ENCODE measurements at places on chromosomes 3 and 15.

DNA sequence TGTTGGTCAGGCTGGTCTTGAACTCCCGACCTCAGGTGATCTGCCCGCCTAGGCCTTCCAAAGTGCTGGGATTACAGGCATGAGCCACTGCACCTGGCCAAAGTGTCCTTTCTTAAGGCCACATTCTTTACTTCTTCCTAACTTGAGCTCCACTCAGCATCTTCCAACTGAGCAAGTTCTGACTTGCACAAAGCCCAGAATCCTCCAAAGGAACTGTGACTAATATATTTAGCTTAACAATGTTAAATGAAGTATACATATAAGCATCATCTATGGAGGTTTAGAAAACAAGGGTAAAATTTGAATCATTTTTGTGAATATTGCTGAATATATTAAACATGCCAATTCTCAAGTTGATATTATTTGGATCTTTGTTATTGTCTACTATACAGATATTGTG lies 93.7 kb downstream of the SHQ1 start:
- DNase-seq = no peak

DNA sequence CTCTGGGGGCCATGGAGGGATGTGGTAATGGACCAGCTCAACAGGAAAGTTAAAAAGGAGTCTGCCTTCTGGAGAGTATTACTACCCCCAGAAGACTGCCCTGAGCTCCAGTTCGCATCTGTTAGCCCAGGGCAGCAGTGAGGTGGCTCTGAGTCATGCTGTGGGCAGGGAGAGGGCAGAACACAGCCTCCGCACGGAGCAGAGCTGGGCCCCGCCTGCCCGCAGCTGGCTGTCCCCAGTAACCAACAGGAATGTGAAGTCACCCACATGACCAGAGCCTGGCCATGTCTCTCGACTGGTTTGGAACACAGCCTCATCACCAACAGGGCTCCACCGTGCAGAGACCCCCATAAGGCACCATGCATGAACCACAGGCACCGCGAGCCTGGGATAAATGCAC lies 62.1 kb downstream of the CYFIP1 start:
- no peak for DNase-seq

GRCh38 chr15:37698679-37699078 lies 235.8 kb upstream of the TMCO5A start:
- no peak for DNase-seq

DNA sequence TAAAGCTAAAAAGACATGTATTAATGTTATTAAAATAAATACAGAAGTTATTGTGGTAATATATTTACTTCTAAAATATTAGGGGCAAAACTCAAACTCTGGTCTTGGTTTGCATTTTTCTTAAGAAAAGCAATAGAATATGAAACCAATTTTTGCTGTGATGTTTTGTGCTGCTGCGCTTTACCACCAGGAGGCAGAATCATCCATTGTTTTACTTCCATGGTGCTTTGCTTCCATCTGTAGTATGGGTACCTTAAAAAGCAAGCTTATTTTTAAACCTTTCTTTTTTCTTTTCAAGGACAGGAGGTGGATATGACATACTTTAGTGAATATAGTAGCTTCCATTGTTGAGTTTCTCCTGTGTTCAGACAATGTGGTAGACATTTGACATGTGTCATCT lies 46.6 kb upstream of the MRPL3 start:
- DNase-seq = no peak

- no peak for DNase-seq
These were observed 87.8 kb downstream of the NCEH1 start for GRCh38 chr3:172622916-172623700.

GRCh38 chr15:95853350-95853749 lies 477.1 kb upstream of the NR2F2 start:
- DNase-seq = no peak

DNA sequence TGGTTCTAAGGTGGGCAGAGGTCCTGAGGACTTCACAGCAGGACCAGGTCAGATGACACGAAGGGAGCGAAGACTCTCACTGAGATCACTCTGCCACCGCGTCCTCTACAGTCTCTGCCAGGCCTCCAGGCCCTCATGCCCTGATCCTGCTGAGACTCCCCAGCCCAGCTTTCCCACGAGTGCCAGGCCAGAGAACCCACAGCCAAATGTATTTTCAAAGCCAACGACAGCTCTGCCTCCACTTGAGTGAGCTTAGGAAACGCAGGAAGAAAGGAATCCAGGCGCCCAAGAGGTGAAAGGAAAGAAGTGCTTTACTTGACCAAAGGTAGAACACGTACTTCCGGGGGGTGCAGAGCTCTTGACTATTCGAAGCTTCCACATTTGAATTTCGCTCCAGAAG lies 275.0 kb downstream of the XXYLT1 start:
- no peak for DNase-seq

- DNase-seq = no peak
These were observed 163.3 kb upstream of the MBNL1 start for GRCh38 chr3:152105446-152105845.

GRCh38 chr3:69871251-69871650 lies 128.3 kb upstream of the SAMMSON start:
- no peak for DNase-seq

DNA sequence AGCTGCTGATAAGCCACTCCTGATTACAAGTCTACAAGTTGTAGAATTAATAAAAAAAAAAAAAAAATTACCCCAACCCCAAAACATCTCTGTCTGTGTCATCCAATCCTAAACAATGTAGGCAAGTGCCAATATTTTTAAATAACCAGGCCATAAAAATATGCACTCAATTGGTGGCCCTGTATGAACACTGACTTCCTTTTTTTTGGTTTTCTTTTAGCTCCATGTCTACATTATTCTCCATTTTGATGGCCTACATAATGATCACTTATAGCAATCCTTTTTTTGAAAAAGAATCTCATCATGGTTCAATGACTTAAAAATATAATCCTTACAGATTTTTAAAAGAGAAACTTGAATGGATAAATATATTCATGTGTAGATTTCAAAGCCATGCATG lies 72.1 kb downstream of the FOXP1 start:
- DNase-seq = no peak

- no peak for DNase-seq
These were observed 131.0 kb downstream of the NTRK3 start for GRCh38 chr15:88125576-88125975.

DNA sequence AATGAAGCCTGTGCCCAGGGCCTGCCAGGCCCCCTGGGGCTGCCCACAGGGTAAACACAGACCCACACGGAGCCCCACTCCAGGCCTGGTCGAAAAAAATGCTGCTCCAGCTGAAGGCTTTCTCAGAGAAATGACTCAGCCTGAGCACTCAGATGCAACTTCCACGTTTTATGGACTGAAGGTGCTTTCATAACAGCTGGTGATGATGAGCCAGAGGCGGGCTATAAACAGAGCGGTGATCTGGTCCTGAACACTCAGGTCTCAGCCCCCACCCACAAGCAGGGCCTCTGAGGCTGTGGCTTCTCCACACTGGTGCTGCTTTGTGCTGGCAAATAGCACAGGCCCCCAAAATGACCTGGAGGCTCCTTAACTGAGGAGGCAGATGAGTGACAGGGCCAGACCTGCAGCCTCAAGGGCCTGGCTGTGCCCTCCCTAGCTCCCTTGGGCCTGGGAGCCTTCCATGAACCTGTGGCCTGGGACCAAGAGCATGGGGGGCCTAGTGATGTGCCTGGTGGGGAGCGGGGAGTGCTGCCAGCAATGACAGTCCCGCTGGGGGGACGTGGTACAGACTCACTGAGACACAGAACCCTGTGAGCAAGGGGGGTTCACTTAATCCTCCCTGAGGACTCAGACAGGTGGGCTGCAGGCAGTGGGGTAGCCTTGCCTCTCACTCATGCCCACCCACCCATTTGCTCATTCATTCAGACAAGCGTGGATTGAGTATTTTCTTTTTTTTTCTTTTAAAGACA lies 23.0 kb upstream of the FURIN start:
- DNase-seq = no peak

- no peak for DNase-seq
These were observed 361.4 kb upstream of the ICE2 start for GRCh38 chr15:60840306-60840702.

- DNase-seq = no peak
These were observed 46.4 kb upstream of the MBNL1 start for GRCh38 chr3:152222327-152222726.

GRCh38 chr3:159853506-159853864 lies 135.2 kb upstream of the IL12A start:
- DNase-seq = no peak

- no peak for DNase-seq
These were observed 25.6 kb downstream of the DCUN1D1 start for GRCh38 chr3:182954553-182955235.

DNA sequence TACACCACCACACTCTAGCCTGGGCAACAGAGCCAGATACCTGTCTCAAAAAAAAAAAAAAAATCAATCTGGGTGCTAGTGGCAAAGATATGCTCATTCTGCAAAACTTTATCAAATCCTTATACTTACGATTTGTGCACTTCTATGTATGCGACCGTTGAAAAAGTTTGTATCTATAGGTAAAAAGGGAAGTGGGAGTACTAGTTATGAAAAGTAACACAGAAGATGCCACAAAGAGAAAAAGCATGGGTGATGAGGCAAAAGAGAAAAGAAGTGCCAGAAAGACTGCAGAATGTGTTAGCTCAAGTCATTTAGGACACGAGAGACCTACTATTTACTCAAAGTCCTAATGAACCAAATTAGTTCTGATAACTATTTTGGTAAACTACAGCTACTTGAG lies 407.8 kb downstream of the SHQ1 start:
- no peak for DNase-seq

- DNase-seq = no peak
These were observed 63.2 kb downstream of the PXYLP1 start for GRCh38 chr3:141294848-141295247.

DNA sequence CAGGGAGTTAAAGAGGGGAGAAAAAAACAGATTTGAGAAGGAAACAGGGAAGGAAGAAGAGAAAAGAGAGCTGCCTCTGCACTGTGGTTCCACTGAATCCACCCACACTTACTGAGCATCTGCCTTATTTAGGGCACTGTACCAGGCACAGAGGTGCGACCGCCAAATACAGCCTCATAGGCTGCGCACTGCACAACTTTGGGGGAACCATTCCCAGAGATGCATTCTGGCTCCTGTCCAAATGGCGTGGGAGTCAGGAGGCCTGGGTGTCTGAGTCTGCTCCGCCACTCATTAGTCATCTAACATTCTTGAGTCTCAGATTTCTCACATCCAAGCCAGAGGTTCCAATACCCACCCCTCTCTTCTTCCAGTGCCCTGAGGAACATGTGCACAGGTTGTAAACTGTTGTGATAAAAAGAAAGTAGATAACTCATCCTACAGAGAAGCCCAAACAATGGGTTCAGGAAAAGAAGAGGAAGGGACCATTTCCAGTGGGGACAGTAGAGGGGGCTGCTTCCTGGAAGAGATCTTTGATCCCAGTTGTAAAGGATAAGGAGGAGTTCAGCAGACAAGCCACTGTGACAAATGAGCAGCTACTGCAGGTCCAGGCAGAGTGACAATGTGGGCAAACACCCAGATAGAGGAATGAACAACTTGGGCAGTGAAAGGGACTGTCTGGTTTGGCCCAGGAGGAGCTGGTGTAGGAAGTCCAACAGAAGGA lies 254.6 kb downstream of the UACA start:
- no peak for DNase-seq

GRCh38 chr3:106302451-106303221 lies 433.8 kb upstream of the CBLB start:
- DNase-seq = no peak

DNA sequence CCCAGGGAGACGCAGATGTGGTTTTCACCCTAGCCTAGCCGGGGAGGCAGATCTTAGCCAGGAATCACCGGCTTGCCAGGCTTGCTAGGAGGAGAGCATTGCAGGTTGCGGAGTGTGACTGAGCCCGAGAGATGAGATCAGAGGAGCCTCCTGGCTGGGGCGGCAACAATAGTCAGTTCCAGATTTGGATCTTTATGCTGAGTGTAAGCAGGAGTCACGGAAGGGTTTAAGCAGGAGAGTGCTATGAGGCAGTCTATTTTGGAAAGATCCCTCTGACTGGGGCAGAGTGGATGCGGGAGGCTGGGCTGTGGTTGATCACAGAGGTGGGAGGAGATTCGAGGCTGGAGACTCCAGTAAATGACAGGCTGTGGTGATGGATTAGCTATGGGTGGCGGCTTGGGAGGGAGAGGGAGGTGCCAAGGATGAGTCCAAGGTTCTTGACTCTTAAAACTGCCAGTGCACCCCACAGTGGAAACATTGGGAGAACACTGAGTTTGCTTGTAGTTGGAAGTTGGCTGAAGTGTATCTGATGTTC lies 10.4 kb upstream of the BAHD1 start:
- no peak for DNase-seq

DNA sequence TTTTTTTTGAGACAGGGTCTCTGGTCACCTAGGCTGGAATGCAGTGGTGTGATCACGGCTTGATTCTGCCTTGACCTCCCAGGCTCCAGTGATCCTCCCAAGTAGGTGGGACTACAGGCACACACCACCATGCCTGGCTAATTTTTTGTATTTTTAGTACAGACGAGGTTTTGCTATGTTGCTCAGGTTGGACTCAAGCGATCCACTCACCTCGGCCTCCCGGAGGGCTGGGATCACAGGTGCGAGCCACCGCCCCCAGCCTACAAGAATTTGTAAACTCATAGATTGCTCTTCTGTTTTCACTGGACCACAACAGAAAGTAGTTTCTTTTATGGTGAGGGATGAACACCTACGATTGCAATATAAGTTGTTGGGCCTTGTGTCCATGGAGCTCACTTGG lies 7.4 kb downstream of the IGF1R start:
- DNase-seq = no peak

DNA sequence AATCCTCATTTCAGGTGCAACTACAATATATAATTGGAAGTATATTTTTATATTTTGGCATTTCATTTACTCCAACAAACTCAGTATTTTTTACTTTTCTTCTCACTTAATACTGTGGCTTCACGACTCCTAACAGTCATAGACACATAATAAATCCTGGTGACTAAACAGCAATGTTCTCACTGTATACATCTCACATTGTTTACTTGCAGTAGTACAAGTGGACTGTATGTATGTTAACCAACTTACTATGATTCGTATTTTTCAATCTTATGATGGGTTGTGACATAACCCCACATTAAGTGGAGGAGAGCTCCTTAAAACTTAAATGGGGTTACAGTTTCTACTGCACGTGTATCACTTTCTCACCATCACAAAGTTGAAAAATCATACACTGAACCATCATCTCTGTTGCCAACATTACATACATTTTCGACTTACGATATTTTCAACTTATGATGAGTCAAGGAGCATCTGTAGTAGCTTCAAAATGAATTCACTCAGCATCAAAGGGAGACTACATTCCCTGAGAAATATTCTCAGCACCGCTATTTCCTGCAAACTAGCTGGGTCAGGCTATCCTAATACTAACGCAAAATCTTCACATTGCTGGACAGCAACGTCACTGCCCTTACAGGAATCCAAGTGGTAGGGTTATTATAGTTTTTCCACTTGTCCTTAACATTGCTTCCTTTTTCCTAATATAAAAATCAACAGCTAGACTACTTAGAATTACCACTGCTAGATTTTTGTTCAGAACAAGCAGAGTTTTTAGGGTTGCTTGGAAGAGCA lies 7.3 kb downstream of the ADAM10 start:
- no peak for DNase-seq

GRCh38 chr15:95620934-95621579 lies 709.4 kb upstream of the NR2F2 start:
- no peak for DNase-seq

Data from stimulated activated CD4-positive, alpha-beta T cell treated with anti-CD3 and anti-CD28 coated beads, TNF-alpha, amount 100 ng/mL, for 1 hour (primary cell).